ENCODE measurements at places on chromosomes 3 and 15.
A peak's percentile ranks its signal among the peaks of the same experiment; 100 is the strongest.

- no peak for DNase-seq
These were observed 34.3 kb downstream of the IRAK2 start for GRCh38 chr3:10198761-10199649.

- no peak for DNase-seq
These were observed 12.5 kb downstream of the MBNL1 start for GRCh38 chr3:152281133-152281713.

DNA sequence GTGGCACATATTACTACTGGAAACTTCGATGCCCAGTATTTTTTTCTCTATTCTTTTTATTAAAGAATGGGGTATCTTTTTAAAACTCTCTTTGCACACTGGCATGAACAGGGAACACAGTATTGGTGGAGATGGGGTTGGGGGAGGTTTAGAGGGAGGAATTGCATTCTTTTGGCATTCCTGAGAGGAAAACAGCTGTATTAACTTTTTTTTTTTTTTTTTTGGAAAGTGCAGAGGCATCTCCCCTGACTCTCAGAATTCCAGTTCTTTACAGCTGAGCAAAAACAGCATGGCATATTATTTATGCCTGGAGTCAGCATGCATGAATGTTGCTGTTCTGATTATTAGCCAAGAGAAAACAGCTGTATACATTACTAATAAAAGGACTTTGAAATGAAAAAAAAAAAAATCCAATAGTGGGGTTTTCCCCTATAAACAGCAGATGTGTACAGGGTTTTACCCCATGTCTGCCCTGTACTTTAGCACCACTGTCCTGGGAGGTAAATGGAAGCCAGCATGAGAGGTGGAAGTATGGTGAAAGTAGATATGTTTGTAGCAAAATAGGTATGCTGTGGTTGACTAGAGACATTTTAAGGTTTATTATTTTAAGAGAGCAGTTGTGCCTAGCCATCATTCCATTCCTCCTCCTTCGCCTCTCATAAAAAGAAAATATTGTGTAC lies 132.2 kb downstream of the FNDC3B start:
- no peak for DNase-seq

GRCh38 chr3:184907681-184908649 lies 96.0 kb downstream of the VPS8 start:
- no peak for DNase-seq

- DNase-seq: peak; percentile 79
These were observed 32.1 kb upstream of the DENND4A start for GRCh38 chr15:65824031-65824743.

DNA sequence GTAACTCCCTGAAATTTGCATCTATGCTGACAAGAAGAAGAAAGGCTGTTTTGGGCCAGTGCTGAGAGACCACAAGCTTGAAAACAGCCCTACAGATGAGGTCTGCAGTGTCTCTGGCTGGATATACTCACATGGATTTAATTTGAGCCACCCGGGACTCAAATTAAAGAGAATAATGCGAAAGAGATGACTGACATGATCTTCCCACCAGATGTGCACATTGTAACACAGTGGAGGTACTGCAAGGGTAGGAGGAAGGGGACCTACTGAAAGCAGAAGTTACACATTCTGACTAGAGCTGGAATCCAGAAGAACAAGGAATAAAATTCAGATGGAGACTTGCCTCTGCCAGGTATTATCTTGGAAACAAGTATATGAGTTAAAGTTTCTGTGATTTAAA lies 728.3 kb upstream of the SGO1 start:
- no peak for DNase-seq

GRCh38 chr15:70530503-70530902 lies 232.9 kb downstream of the UACA start:
- DNase-seq: no peak

DNA sequence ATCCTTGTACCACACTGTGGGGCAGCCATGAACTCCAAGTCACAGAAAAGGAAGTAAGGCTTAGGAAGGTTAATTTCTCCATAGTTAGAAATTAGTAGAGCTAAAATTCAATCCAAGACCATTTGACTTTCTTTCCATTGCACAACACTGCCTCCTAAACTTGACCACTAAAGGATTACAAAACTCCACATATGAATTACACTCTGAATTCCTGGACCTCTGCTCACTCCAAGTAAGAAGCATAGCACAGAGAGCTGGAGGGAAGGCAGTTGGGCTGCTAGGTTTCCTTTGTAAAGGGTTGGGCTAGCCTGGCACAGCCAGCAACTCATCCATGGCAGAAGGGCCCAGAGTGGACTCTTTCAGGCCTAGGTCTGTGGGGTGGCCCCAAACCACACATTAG lies 134.4 kb downstream of the MYLK start:
- DNase-seq: peak; percentile 42

GRCh38 chr3:176505878-176506621 lies 691.2 kb downstream of the TBL1XR1 start:
- no peak for DNase-seq

GRCh38 chr3:47365213-47366153 lies 15.3 kb upstream of the PTPN23 start:
- peak; percentile 35 for DNase-seq

DNA sequence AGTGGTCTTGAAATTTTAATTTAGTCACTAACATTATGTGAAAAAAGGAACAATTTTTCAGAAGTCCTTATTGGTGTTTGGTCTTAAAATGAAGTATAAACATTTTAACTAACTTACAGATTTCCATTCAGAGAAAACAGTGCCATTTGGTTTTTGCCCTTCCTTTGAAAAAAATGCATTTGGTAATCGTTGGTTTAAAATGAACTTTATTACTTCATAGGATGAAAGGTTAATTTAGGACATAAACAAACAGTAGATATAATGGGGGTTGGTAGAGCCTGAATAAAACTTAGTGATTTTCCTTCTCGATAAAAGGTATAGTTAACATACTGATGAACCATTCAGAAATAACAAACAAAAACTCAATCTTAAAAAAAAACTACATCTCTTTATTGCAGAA lies 39.7 kb downstream of the TFG start:
- no peak for DNase-seq

DNA sequence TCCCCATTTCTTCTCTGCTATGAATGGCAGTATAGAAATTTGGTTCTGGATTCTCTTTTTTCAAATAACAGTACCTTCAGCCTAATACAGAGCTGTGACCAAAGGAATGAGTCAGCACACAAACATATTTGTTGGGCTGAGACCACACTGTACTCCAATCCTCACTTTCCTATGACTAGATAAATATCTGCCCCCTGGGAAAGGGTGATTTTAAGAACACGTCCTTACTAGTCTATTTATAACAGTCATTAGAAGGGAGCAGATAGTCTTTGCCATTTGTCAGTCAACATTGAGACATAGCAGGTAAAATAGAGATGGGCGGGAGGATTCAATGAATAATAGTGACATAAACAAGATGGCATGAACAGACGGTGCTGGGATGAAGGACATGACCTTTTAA lies 461.3 kb downstream of the MCTP2 start:
- peak; percentile 36 for DNase-seq

- no peak for DNase-seq
These were observed 50.1 kb downstream of the KLHL25 start for GRCh38 chr15:85744579-85744978.

- no peak for DNase-seq
These were observed 174.5 kb upstream of the LRIG1 start for GRCh38 chr3:66675366-66675765.

DNA sequence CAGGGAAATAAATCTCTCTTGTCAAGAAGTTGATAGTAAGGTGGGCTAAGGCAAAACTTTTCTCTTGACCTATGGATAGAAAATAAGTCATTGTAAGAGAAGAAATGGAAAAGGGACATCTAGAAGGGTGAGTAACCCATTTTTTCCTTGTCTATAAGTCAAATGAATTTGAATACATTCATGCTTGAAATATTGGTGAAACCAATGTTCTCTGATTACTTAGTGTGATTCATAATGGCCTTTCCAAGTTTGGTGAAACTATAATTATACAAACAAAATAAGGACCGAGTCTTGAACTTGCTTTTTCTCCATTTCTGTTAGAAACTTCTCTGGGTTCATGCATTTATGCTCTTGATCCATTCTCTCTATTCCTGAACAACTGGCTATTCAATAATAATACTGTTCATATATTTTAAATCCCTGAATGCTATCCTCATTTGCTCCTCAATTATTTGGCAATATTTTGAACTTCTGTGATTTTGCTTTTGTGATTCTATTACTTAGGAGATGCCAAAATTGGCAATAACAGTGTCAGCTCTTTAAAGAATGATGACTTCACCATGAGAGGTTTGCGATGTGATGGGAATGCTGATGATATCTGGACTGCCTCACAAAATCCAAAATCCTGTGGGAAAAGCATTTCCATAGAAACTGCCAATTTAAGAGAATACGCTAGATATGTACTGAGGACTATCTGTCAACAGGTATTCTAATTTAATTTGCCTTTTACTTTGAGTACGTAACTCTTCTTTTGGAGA lies 12.3 kb downstream of the P2RY12 start:
- no peak for DNase-seq

GRCh38 chr3:102941786-102942185 lies 507.0 kb downstream of the ZPLD1 start:
- no peak for DNase-seq

DNA sequence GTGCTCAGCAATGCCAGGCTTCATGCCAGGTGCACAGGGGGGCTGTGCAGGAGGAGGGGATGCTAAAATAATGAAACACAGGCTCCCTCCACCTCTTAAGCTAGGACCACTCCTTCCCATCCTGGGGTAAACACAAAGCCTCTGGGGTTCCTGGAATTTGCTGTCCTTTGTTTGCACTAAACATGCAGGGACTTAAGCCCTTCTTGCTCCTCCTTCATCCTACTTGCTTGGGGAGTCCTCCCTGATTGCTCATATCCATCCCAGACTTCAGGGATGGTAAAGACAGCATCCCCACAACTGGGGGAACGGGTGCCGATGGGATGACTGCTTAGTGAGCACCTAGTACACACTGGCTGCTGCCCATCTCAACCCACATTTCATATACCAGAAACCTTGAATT lies 5.1 kb downstream of the LINGO1 start:
- DNase-seq: no peak

DNA sequence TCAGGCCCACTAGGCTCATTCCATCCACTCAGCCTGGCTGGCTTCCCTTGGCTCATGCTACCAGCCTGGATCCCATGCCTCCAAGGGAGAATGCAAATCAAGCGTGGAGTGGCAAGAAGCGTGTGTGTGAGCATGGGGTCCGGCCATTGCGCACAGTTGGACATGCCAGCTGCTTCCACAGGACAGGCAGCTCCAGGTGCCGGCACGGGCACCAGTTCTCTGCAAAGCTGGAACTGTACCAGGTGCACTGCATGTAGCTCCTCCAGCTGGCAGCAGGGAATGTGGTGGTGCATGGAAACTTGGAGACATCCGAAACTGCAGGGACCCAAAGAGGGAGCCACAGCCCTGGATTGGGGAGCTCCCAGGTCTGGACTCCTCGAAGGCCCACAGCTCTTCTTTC lies 449.8 kb downstream of the EPHA6 start:
- no peak for DNase-seq

DNA sequence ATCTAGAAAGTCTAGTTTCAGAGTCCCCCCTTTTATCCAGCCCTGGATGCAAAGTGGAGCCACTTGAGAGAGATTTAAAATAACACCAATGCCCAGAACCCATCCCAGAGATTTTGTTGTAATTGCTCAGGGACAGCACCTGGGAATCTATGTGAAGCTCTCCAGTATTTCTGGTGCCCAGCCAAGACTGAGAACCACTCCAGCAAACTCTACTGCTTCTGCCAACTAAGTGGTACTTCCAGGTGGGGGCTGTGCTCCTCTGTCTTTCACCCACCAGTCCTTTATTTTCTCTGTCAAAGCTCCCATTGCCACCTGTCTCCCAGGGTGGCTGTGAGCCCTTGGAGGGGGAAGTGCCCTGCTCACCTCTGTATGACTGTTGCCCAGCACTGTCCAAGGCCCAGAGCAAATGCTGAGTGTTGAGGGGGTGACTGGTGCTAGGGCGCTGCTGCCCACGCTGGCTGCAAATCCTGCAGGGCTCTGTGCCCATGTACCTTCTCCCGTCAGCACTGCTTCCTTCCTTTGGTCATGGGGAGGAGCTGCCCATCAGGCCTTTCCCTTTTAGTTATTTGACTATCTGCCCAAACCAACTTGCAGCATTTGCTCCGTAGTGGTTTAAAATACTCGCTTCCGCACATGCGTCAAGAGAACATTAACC lies 9.4 kb downstream of the CLSTN2 start:
- DNase-seq: no peak

- no peak for DNase-seq
These were observed 120.2 kb upstream of the ALCAM start for GRCh38 chr3:105246536-105246935.

DNA sequence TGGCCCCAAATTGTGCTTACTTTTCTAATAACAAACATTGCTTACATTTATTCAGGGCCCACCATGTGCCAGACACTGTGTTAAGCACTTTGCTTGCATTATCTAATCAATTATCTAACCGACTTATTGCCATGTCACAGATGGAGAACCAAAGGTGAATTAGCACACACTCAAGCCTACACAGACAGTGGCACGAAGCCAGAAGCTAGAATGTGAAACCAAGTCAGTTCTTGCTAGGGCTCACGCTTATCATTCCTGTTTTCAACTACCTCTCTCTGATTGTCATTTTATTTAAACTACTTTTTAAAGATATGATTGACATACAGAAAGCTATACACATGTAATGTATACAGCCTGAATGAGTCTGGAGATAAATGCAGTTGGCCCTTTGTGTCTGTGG lies 215.7 kb upstream of the CFAP20DC start:
- DNase-seq: no peak

DNA sequence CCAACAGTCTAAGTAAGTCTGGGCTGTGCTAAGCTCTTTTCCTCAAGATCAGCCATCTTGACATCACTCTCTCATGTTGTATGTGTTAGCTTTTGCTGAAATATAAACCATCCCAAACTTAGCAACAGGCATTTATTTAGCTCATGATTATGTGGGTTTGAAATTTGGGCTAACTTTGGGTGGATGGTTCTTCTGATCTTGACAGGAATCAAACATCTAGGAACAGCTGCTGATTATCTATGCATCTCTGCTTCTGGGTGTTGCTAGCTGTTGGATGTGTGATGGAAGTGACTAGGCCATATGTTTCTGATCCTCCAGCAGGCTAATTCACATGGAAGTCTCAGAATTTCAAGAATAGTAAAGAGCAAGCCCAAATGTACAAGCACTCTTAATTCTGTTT lies 615.2 kb upstream of the TGFBR2 start:
- no peak for DNase-seq

DNA sequence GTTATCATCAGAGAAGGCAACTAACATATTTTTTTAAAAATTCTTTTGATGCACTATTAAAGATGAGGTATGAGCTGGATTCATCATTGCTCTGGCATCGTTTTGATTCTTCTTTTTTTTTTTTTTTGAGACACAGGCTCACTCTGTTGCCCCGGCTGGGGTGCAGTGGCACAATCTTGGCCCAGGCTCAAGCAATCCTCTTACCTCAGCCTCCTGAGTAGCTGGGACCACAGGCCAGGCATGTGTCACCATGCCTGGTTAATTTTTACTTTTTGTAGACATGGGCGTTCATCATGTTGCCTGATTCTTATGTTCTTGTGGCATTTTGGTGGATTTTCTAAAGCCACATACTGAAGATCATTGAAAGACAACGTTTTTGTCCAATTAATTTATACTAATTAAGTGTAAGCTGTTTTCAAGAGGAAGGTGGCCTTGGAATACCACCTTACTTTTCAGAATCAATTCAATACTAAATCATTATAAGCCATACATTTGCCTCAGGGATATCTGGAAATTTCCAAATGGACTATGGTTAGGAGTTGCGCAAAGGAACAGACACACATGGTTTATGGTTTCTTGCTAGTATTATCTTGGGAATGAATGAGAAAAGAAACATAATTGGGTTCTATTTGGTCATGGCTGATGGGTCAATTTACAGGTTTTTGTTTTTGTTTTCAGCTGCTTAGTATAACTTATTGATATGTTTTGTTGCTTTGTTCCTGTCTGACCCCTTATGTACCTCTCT lies 22.8 kb downstream of the SLC28A2 start:
- DNase-seq: no peak
